ENCODE measurements at places on chromosomes 11 and 22.

- no peak overlapping the region for H3K27ac ChIP-seq
- no peaks in the 10 kb centered on the region for H3K4me1 ChIP-seq
- DNase-seq = peak; percentile 32
- no peaks in the 10 kb centered on the region for H3K36me3 ChIP-seq
- H3K4me3 ChIP-seq = peak overlapping the region; percentile 10
These were observed 20.0 kb upstream of the LMO1 start for GRCh38 chr11:8283465-8284230.

- no peaks in the 10 kb centered on the region for H3K4me1 ChIP-seq
- H3K4me3 ChIP-seq = no peak overlapping the region
- no peak overlapping the region for H3K27ac ChIP-seq
- H3K27me3 ChIP-seq = no peaks in the 10 kb centered on the region
- DNase-seq = peak; percentile 24
- no peaks in the 10 kb centered on the region for H3K36me3 ChIP-seq
These were observed 1081.6 kb downstream of the BRD1 start for GRCh38 chr22:48745842-48746788.

DNA sequence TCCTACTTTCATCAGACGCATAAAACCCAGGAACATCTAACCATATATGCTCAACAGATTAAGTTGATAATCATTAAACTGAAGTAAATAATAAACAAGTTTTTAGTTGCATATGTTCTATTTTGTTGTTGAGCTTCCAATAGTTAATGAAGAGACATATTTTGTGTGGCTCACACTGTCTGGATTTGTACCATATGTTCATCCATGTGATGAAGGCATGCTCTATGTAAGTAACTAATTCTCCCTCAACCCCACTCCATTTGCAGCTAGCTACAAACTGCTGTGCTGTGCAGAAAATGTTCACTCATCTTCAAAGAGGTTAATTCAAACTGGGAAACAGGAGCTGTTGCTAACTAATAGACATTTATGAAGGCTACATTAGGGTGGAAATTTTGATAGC lies 589.7 kb upstream of the LRRC4C start:
- H3K27me3 ChIP-seq = peaks cover 3% of the 10 kb centered on the region
- H3K36me3 ChIP-seq = no peaks in the 10 kb centered on the region
- H3K4me3 ChIP-seq = no peak overlapping the region
- H3K27ac ChIP-seq = no peak overlapping the region
- DNase-seq = no peak

- H3K27me3 ChIP-seq = no peaks in the 10 kb centered on the region
- no peak overlapping the region for H3K27ac ChIP-seq
- H3K36me3 ChIP-seq = no peaks in the 10 kb centered on the region
- no peak overlapping the region for H3K4me3 ChIP-seq
- DNase-seq = no peak
These were observed 48.2 kb downstream of the CSF2RB start for GRCh38 chr22:36961626-36962025.

GRCh38 chr11:122154994-122155393 lies 39.0 kb upstream of the BLID start:
- no peak overlapping the region for H3K27ac ChIP-seq
- H3K27me3 ChIP-seq = no peaks in the 10 kb centered on the region

Data from liver (tissue), 10 donors.